ENCODE measurements at places on chromosomes 12 and 14. TPM values are rescaled to one million over a fixed set of nuclear protein-coding genes. Genes with fewer than 3 reads are reported as not detected.

Gene FLRT2
- not detected for total RNA-seq

Gene LAG3
- 64.8 TPM for total RNA-seq

Gene DIO2
- total RNA-seq: not detected

Gene AMDHD1
- 1.4 TPM for total RNA-seq

Gene NKX2-1
- total RNA-seq: not detected

Gene CPNE6
- total RNA-seq: not detected

Gene SELPLG
- 22.2 TPM for total RNA-seq

Gene CABP1
- total RNA-seq: 2.0 TPM

Gene RNU4-1
- total RNA-seq: 829 TPM

Gene TMEM132D
- total RNA-seq: not detected

Gene GPN3
- 61.8 TPM for total RNA-seq

Gene ARHGAP9
- total RNA-seq: 154 TPM

Gene CLEC14A
- total RNA-seq: not detected

Gene INSM2
- not detected for total RNA-seq

Gene LRCOL1
- total RNA-seq: not detected

Gene KRT6C
- total RNA-seq: not detected

Gene MUCL1
- total RNA-seq: not detected

Gene GDF3
- total RNA-seq: not detected

Data from activated naive CD8-positive, alpha-beta T cell treated with anti-CD3 and anti-CD28 coated beads for 36 hours (primary cell).